ENCODE measurements at places on chromosomes 2 and 18. TPM values are rescaled to one million over a fixed set of nuclear protein-coding genes. Genes with fewer than 3 reads are reported as not detected.

DNA sequence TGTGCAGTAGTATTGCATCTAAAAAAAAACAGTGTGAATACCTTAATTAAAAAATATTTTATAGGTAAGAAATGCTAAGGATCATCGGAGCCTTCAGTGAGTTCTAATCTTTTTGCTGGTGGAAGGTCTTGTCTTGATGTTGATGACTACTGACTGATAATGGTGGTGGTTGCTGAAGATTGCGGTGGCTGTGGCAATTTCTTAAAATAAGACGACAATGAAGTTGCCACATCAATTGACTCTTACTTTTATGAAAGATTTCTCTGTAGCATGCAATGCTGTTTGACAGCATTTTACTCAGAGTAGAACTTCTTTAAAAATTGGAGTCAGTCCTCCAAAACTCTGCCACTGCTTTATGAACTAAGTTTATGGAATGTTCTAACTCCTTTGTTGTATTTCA is 36.2 kb downstream of the GLS start:
- no peak for DNase-seq

Gene GTF3C2
- total RNA-seq = 67.8 TPM

Gene ACVR1C
- not detected for total RNA-seq

Gene FAP
- 1.9 TPM for total RNA-seq

Gene MLPH
- total RNA-seq = 12.9 TPM
